Esophagus squamous epithelium (tissue), 5 donors: ENCODE measurements at places on chromosomes 2 and 18.

DNA sequence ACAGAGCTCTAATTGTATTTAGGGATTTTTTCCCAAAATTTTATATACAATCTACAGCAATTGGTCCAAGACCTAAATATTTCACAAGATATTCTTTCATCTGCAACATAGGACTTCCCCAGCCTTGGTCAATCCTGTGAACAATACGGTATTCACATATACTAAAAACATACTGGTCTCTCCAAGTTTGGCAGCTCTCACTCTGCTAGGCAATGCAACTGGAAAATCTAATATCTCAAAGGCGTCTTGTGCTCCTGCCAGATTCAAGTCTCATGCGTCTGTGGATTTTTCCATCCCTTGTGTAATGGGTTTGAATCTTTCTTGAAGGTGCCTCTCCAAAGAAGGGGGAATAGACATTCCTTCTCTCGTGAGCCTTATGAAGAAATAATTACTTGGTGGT is 27.4 kb upstream of the MBOAT2 start:
- DNase-seq: no peak

- no peak for DNase-seq
Measured at GRCh38 chr2:219182331-219183150, 4.5 kb downstream of the RETREG2 start.

- DNase-seq: no peak
Measured at GRCh38 chr18:2797951-2798350, 48.9 kb upstream of the EMILIN2 start.

GRCh38 chr18:8977166-8977565 is 125.3 kb upstream of the NDUFV2 start:
- DNase-seq: no peak

GRCh38 chr2:7612969-7613368 is 695.8 kb downstream of the RNF144A start:
- DNase-seq: no peak

GRCh38 chr2:238344035-238344434 is 23.7 kb downstream of the TRAF3IP1 start:
- no peak for DNase-seq
